ENCODE measurements at places on chromosomes 6 and 20.

DNA sequence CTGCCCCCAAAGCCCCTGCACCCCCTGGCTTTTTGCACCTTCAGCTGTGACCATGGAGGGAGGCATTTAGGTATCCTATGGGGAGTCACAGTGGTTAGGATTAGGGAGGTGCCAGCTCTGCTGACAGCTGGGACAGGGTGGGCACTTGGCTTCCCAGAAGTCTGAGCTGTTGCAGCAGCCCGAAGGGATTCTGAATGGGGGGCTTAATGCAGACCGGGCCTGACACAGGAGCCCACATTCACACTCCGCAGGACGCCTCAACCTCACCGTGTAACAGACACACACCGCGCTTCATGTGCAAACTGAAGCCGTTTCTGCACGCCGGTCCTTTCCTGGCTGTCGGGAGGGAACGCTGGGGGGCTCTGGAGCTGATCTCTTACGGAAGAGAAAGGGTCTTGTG, 1.9 kb downstream of the EBF4 start:
- H3K4me1 ChIP-seq: no peaks in the 10 kb centered on the region
- no peaks in the 10 kb centered on the region for H3K36me3 ChIP-seq

DNA sequence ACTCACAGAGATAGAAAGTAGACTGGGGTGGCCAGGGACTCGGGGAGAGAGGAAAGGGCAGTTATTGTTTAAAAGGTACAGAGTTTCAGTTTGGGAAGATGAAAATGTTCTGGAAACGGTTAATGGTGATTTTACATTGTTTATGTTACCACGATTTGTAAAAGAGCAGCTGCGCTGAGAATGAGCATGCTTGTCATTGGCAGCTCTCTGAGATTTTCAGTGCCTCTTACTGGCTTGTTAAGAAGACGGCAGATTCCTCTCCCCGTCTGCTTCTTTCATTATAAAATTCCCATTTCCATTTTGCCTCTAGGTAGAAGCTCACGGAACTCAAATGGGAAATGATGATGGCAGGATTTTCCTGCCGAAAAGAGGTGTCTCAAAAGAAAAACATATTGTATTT, 39.7 kb upstream of the PPP1R3G start:
- H3K27me3 ChIP-seq: no peaks in the 10 kb centered on the region
- H3K4me1 ChIP-seq: no peaks in the 10 kb centered on the region
- no peaks in the 10 kb centered on the region for H3K36me3 ChIP-seq
- DNase-seq: no peak

- no peak overlapping the region for H3K27ac ChIP-seq
- no peak overlapping the region for H3K4me3 ChIP-seq
- no peaks in the 10 kb centered on the region for H3K36me3 ChIP-seq
- H3K27me3 ChIP-seq: no peaks in the 10 kb centered on the region
- DNase-seq: no peak
Measured at GRCh38 chr6:107360476-107360875, 98.9 kb downstream of the PDSS2 start.

DNA sequence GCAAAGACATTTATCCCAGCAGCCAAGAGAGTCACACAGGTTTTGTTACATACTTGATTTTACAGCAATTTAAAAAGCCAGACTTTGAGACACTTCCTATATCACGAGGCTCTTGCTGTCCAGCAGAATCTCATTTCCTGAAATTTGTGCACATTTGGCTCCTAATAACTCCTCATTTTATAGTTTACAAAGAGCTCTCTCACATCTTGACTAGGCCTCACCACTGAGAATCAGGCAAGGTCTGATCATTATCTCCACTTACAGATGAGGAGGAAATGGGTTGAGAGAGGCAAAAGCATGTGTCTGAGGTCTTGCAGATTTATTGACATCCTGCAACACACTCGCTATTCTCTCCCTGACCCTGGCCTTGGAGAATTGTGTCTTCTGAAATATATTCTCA, 426.8 kb downstream of the MAFB start:
- no peak overlapping the region for H3K27ac ChIP-seq

GRCh38 chr20:54549658-54550326, 74.4 kb downstream of the DOK5 start:
- H3K36me3 ChIP-seq: no peaks in the 10 kb centered on the region
- H3K27ac ChIP-seq: no peak overlapping the region
- no peaks in the 10 kb centered on the region for H3K27me3 ChIP-seq
- DNase-seq: no peak
- no peaks in the 10 kb centered on the region for H3K4me1 ChIP-seq

DNA sequence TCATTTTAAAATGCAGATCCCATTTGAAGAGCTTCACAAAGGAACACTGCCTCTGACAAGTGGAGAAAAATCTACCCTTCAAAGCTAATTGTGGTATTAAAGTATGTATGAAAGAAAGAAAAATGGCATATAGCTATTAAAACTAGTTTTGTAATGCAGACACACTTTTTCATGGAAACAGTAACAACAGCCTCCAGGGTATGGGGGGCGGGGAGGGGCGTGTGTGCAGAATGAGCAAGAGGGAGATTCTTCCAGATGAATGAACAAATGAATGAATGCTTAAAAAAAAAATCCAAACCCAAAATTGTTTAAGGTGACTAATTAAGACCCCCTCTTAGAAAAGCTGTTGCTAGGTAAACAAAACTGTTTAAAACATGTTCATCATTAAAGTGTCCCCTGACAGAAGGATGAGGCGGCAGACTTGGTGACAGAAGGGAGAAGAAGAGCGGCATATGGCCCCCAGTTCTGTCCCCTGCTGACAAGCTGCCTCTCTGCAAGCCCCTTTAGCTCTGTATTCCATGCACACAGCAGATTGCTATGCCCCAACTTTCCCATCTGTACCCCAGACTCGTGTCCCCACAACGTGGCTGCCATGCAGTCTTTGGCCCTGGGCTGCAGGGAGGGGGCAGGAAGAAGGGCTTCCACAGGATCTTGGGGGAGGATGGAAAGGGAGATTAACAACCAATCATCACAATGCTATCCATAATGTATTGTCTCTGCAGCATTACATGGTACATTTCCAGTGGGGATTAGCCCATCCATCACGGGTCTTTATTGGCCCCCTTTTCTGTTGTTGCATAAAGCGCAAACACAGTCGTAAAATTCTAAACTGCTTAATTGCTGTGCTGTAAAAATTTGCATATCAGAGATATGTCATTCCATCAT, 108.4 kb upstream of the OLIG3 start:
- no peak for DNase-seq
- H3K27ac ChIP-seq: no peak overlapping the region
- H3K27me3 ChIP-seq: no peaks in the 10 kb centered on the region
- no peak overlapping the region for H3K4me3 ChIP-seq
- no peaks in the 10 kb centered on the region for H3K36me3 ChIP-seq

DNA sequence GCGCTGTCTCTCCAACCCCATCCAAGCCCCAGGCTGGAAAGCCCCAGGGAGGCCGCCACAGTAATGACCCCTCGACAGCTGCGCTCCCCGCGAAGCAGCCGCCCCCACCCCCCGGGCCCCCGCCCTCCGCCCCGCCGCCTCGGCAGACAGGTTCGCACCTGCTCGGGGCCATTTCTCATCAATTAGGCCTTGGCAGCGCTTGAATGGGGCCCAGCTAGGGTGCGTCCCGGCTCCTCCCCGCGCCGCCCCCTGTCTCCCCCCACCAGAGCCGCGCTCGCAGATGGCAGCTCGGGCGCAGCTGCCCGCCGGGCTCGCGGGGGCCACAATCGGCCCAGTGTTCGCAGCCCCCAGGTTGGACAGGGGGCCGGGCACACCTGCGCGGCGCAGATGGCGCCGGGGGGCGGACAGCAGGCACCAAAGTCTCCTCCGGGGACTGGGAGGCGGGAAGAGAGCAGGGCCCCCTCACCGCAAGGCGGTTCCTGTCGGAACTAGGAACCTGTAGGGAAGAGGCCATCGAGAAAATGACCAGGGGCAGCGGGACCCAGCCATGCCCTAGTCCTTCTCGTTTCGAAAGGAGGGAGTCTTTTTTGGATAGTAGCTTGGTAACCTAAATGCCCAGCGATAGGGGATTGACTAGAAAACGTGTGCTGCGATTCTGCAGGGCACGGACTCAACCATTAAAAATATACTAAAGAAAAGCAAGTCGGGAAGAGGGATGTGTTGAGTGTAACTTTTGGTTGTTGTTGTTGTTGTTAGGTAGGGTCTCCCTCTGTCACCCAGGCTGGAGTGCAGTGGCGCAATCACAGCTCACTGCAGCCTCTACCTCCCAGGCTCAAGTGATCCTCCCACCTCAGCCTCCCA, 83.2 kb upstream of the EYA2 start:
- no peak for DNase-seq
- peaks cover 2% of the 10 kb centered on the region for H3K27me3 ChIP-seq
- no peaks in the 10 kb centered on the region for H3K36me3 ChIP-seq
- H3K27ac ChIP-seq: no peak overlapping the region
- no peak overlapping the region for H3K4me3 ChIP-seq

- H3K4me3 ChIP-seq: peak overlapping the region; percentile 96
- H3K4me1 ChIP-seq: peaks cover 13% of the 10 kb centered on the region
- H3K36me3 ChIP-seq: no peaks in the 10 kb centered on the region
- DNase-seq: peak; percentile 24
- no peaks in the 10 kb centered on the region for H3K27me3 ChIP-seq
Measured at GRCh38 chr20:35146299-35146919, 727 bp downstream of the EDEM2 start.

DNA sequence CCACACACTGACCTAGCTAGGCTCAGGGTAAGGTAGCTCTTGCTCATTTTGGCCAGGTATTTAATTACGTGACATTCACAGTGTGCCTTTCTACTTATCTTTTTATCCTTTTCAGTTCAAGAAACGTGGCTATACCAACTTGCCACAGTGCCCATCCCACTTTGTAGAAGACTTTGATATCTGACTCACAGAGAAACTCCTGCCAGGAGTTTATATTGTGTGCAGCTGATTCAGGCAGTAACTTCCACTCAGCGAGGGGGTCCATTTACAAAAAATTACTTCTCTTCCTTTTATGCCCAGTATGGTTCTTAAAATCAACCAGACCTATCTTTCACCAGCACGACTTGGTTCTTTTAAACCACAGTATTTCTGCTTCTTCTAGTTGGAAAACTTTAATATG, 75.6 kb downstream of the PRL start:
- no peak overlapping the region for H3K4me3 ChIP-seq
- no peak for DNase-seq
- H3K27ac ChIP-seq: no peak overlapping the region
- H3K36me3 ChIP-seq: no peaks in the 10 kb centered on the region
- no peaks in the 10 kb centered on the region for H3K4me1 ChIP-seq

- H3K4me3 ChIP-seq: no peak overlapping the region
- H3K36me3 ChIP-seq: no peaks in the 10 kb centered on the region
- H3K4me1 ChIP-seq: no peaks in the 10 kb centered on the region
- H3K27me3 ChIP-seq: no peaks in the 10 kb centered on the region
- no peak overlapping the region for H3K27ac ChIP-seq
Measured at GRCh38 chr20:50629670-50630045, 61.7 kb downstream of the RIPOR3 start.

DNA sequence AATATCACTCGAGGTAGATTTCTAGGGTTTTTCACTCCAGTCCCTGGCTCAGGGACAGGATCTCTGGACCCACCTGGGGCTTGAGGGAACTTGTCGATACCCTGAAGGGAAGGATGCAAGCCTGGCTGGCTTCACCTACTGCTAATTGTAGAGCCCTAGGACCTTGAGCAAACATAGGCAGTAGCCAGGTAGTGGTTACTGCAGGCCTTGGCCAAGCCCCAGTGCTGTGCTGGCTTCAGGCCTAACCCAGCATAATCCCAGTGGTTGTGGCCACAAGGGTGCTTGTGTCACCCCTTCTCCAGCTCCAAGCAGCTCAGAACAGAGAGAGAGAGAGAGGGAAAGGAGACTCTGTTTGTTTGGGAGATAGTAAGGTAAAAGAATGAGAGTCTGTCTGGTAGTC, 5.8 kb upstream of the MCM9 start:
- H3K27me3 ChIP-seq: no peaks in the 10 kb centered on the region
- DNase-seq: no peak
- H3K4me1 ChIP-seq: no peaks in the 10 kb centered on the region
- no peaks in the 10 kb centered on the region for H3K36me3 ChIP-seq
- H3K4me3 ChIP-seq: no peak overlapping the region
- H3K27ac ChIP-seq: no peak overlapping the region

GRCh38 chr20:18840248-18840645, 26.7 kb downstream of the SCP2D1 start:
- H3K36me3 ChIP-seq: no peaks in the 10 kb centered on the region
- no peak overlapping the region for H3K27ac ChIP-seq

DNA sequence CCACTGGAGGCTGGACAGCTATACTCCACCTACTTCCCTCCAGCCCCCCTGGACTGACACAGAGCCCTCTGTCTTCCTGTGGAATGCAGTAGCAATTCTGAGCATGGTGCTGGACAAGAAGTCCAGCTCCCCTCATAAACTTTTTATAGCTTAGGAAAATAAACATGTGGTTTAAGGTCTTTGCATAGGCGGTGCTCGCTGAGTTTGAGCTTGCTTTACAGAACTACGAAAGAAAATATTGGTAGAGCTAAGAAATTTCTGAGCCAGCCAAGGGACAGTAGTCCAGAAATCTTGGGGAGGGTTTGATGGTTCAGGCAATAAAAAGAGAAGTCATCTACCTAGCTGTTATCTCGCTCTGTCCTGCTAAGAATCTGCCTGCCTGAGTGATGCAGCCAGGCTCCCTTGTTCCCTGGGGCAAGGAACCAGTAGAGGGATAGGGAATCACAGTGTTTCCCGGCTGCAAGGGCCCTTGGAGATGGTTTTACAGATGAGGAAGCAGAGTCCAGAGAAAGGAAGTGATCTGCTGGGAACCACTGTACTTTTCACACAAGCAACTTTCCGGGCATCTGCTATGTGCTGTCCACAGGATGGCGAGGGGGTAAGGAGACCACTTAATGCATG, 343.4 kb downstream of the CDC5L start:
- H3K27me3 ChIP-seq: no peaks in the 10 kb centered on the region
- H3K4me3 ChIP-seq: no peak overlapping the region
- H3K27ac ChIP-seq: no peak overlapping the region
- H3K36me3 ChIP-seq: no peaks in the 10 kb centered on the region
- DNase-seq: no peak

DNA sequence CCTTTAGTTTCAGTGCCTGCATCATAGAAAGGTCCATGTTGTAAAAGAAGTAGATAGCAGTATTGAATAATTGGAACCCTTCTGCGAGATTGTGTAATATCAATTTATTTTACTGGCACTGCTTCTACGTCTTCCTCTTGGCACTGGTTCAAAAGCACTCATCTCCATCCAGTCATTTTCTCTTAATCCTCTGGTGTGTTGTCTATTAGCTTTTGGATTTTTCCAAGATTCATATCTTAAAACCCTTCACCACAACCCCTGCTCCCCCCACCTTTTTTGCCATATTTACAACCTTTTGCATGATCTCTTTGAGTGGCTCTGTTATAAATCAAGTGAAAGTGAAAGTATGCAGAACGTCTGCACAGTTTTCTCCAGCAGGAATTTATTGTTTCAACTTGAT, 76.6 kb upstream of the HSF2 start:
- H3K4me3 ChIP-seq: peak overlapping the region; percentile 52
- no peaks in the 10 kb centered on the region for H3K4me1 ChIP-seq
- no peak overlapping the region for H3K27ac ChIP-seq
- H3K27me3 ChIP-seq: no peaks in the 10 kb centered on the region
- H3K36me3 ChIP-seq: no peaks in the 10 kb centered on the region

GRCh38 chr6:161038229-161039031, 46.9 kb downstream of the MAP3K4 start:
- no peak overlapping the region for H3K4me3 ChIP-seq
- no peak for DNase-seq
- H3K27me3 ChIP-seq: no peaks in the 10 kb centered on the region
- H3K4me1 ChIP-seq: no peaks in the 10 kb centered on the region
- no peak overlapping the region for H3K27ac ChIP-seq
